ENCODE measurements at places on chromosomes 2 and 18.
A peak's percentile ranks its signal among the peaks of the same experiment; 100 is the strongest.

- DNase-seq: no peak
Observed at GRCh38 chr2:36356298-36356989, 866 bp downstream of the CRIM1 start.

DNA sequence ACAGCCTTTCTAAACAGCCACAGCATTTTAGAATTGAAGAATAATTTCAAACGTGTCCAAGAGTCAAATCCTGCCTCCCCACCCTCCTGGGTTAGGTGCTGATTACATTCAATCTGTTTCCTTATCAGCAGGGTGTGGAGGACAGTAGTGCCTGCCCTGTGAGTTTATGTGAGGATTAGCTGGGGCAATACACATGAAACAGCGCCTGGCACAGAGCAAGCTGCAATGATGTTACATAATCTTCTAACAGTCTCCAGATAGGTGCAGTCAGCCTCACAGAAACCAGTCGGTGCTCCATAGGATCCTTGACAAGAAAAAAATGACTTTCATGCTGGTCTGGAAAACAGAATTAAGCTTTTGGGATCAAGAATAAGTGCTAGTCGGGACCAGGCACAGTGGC is 91.7 kb upstream of the ITGA6 start:
- DNase-seq: no peak

- no peak for DNase-seq
Observed at GRCh38 chr2:237170020-237170419, 84.3 kb downstream of the COPS8 start.

GRCh38 chr2:20050104-20050645 is 1.3 kb downstream of the LAPTM4A start:
- DNase-seq: no peak

DNA sequence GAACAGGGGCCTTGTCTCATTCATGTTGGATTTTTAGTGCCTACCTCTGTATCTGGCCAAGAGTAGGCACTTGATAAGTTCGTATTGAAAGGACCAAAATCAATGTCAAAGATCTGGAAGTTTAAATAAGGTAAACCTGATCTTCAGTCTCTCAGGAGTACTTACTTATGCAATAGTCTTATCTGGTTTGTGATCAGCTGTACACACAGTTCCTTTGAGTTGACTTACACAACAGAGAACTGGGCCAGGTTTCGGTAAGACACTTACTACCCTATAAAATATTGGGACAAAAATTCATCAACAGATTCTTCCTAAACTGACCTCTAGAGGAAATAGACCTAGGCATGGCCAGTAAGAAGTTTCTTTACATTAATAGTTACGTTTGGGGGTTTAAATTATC is 113.6 kb upstream of the NXPH2 start:
- DNase-seq: no peak

GRCh38 chr18:31401156-31402025 is 24.8 kb downstream of the DSG4 start:
- no peak for DNase-seq

DNA sequence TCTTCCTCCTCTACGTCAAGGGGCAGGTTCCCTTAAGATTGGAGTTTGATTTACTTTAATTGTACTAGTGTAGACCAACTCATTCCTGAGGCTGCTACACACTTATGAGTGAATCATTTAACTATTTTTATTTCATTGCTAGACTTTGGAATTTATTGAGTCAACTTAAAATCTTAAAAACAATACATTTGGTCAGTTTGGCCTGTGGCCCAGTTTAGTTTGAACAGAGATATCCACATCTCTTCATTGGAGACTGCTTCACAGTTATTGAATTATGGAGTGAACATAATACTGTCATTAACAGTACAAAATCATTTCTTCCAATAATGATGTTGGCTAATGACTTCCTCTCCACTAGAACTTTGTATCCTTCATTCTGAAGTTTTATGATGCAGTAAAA is 34.5 kb upstream of the STPG4 start:
- no peak for DNase-seq

DNA sequence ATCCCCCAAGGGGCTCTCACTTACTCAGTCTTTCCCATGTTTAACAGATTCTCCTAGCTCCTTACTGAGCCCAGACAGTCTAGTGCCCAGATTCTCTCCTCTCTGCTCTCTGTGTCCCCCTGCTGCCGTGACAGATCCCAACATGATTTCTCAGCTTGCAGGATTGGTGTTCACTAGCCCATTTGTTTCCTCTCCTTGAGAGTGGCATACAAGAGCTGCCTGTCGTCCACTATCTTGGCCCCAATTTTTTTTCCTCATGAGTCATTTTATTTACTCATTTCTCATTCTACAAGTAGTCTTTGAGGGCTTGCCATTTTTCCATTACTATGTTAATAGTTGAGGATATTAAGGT is 199.9 kb upstream of the FN1 start:
- no peak for DNase-seq

DNA sequence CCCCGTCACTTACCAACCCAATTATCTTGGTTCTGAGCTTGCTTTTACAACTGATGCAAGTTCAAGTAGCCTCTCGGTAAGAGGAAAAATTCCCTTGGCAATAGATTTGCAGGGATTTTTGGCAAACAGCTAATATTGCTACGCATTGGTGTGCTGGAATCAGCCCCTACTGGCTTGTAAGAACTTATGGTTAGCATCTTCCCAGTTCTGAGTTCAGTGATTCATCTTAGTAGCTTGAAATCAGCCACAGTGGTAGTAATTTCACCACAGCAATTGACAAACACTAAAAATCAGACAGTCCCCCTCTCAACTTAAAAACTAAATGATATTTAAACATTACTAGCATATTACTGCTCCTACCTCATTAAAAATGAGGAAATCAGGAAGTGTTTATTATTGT is 5.9 kb upstream of the RAX start:
- no peak for DNase-seq

DNA sequence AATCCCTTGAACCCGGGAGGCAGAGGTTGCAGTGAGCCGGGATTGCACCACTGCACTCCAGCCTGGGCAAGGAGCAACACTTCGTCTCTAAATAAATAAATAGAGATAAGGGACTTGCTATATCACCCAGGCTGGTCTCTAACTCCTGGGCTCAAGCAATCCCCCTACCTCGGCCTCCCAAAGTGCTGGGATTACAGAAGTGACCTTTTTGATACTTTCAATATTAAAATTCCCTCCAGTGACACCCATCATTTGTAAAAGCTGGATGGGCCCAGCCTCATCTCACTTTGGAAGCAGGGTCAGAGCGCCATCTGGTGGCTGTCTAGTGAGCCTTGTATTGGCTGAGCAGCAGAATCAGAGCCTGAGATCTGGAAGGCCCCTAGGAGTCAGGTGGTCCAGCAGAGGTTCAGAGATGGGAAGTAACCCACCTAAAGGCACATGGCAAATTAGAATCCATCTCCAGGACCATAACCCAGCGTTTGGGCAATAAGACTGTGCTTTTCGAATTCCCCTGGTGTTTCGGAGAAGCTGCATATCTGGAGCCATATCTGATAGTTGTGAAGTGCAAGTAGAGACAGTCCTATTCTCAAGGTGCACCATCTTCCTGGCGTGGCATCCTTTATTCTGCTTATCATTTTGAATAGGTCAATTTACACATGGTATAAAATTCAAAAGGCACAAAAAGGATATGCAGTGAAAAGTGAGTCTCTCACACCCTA is 18.3 kb upstream of the SLC35F6 start:
- peak; percentile 52 for DNase-seq

DNA sequence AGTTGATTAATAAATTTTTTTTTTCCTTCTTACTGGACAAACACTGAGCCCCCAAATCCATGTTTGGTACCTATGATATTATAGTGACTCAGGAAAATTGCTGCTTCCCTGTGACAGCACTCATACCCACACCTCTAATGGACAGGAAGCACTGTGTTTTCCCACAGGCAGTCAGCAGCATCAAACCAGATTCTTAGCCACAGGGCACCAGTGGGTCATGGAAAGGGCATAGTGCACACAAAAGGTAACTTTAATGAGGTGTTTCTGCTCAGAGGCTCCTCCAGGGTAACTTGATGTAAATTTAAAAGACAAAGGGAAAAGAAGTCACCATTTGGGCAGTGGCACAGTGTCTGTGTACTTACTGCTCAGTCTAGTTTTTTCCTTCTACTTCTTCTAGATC is 34.1 kb downstream of the SERPINB11 start:
- no peak for DNase-seq

- DNase-seq: no peak
Observed at GRCh38 chr2:105879106-105879802, 134.5 kb downstream of the NCK2 start.

- no peak for DNase-seq
Observed at GRCh38 chr18:13401404-13401803, 182.8 kb downstream of the LDLRAD4 start.

DNA sequence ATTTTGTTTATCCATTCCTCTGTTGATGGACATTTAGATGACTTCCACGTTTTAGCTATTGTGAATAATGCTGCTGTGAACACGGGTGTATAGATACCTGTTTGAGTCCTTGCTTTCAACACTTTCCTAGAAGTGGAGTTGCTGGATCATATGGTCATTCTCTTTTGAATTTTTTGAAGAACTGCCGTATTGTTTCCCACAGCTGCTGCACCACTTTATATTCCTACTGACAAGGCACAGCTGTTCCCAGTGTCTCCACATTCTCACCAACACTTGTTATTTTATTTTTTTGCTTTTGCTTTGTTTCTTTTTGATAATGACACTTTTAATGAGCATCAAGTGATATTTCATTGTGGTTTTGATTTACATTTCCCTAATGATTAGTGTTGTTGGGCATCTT is 41.4 kb upstream of the KCNJ13 start:
- DNase-seq: no peak

DNA sequence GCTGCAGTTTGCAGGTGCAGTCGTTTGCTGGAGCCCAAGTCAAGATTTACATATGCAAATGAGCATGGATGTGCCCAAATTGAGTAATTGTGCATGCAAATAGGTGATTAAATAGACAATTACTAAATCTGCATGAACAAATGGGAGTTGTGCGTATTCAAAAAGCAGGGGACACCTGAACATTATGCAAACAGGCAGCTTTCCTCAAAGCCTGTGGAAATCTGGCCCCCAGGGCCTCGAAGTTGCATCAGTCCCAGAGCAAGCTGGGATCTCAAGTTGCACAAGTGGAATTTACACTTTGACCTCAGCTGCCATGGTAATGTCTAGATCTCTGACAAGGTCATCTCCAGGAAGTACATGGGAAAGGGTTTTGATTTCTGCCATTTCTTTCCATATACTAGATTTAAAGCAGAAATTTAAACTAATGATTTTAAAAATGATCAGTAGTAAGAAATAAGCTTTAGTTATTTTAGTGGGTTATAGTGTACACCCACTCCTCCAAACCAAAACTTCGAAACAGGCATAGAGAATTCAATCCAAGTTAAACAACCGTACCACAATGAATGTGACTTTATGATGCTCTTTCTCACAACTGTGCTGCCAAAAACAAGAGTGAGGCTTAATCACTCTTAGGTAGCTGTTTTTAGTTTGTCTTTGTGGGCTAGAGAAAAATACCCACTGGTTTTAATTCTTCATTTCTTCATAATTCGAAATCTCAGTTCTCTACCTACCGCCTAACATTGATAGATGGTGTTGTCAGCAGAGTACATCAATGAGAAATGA is 110.7 kb downstream of the RND3 start:
- DNase-seq: no peak

GRCh38 chr2:206614811-206615210 is 27.5 kb upstream of the FAM237A start:
- no peak for DNase-seq

DNA sequence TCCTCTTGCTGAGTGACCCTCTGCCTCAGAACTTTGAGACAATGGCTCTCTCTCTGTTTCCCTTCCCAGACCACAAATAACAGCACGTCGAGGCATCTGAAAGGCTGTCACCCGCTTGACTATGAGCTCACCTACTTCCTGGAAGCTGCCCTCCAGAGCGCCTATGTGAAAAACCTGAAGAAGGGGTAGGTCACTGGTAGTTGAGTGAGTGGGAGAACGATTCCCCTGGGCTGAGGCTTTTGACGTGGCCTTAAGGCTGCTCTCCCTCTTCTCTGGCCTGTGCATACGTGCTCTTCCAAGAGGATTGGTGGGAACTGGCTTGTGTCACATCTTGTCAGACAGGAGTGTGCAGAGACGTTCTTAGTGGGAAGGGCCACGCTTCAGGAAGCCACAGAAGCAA is 63.1 kb upstream of the MCFD2 start:
- no peak for DNase-seq

GRCh38 chr18:45357686-45358470 is 257.4 kb upstream of the SLC14A2 start:
- no peak for DNase-seq

GRCh38 chr18:46338205-46338604 is 234.0 kb downstream of the HAUS1 start:
- DNase-seq: no peak

DNA sequence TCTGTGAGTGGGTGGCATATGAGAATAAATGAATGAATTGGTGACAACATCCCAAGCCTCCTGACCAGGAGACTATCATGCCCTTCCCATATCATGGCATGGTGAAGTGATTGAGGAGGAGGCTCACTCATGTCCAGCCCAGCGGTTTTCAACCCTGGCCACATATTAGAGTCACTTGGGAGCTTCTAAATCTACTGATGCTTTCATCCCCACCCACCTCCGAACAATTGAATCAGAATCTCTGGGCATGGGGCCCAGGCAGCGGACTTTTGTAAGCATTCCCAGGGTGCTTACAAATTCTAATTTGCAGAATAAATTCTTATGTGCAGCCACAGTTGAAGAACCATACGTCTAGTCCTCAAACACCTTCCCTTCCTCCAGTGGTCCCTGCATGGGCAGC is 81.7 kb upstream of the SEC11C start:
- no peak for DNase-seq

DNA sequence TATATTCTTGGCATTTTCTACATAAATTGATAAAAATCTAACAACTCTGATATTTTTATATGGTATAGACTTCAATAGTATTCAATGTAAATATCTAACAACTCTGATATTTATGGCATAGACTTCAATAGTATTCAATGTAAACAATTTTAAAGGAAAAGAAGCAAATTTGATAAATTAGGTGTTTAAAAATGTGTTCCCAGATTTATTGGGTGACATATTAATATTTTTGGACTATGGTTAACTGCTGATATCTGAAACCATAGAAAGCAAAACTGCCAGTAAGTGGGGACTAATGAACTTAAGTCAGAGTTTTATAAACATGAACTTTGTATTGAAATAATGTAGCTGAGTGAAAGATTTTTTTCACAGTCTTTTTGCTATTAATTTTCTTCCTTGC is 1576.0 kb upstream of the DDX18 start:
- DNase-seq: no peak

DNA sequence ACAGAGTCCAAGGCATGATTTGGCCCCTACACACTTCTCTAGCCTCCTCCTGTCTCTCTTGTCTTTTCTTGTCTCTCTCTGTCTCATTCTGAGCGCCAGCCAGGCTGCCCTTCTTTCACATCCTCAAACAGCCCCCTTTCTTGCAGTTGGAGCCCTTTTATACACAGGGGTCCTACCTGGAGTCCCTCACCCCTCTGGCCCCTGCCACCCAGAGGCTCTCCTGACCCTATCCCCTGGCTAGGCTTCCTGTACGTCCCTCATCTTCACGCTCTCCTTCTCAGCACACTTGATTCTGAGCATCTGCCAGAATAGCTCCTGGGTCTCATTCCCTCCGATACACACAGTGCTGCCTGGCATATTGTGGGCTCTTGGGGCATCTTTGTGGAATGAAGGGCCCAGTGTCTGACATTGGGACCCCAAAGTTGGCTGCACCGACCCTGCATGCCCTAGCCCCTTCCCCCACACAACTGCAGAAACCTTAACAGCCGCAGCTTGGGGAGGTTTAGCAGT is 261.9 kb downstream of the DYSF start:
- no peak for DNase-seq
